Mesothelial cell of epicardium (in vitro differentiated cells): ENCODE measurements at places on chromosomes 2 and 18.

DNA sequence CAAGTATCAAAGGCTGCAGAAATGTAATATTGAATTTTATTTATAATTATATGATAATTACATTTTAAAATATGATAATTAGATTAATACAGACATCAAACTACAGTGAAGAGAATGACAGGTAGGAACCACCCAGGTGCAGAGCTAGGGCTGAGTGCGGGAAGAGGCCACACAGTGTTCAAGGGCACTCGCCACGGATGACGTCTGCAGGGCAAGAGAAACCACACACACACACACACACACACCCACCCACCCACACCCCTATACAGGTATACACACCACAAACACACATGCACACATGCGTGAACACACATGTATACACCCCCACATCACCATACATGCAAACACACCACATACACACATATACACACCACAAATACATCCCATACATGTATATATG, 41.2 kb downstream of the MBP start:
- DNase-seq, result no peak
- H3K27ac ChIP-seq, result no peak overlapping the region
- H3K4me3 ChIP-seq, result no peak overlapping the region
- peaks cover 10% of the 10 kb centered on the region for H3K27me3 ChIP-seq

GRCh38 chr2:234676783-234677450, 180.0 kb upstream of the ARL4C start:
- DNase-seq, result no peak
- peaks cover 3% of the 10 kb centered on the region for H3K36me3 ChIP-seq
- H3K4me1 ChIP-seq, result peaks cover 23% of the 10 kb centered on the region
- H3K4me3 ChIP-seq, result no peak overlapping the region
- peaks cover 7% of the 10 kb centered on the region for H3K27me3 ChIP-seq

DNA sequence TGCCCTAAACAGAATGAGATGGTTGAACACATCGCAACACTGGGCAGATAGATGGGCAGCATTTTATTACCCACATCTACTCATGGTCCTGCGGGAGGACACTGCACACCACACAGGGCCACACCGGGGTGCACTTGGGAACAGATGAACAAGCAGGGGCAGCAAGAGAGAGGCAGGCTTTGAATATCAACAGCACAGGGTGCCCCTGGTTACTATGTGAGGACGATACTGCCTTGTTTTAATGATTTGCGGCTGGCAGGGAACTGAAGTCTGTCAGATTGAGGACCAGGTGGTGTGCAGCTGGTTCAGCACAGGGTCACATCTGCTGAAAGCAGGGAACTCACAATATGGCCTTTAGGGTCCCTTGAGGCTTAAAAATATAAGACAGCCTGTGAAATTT, 195.7 kb downstream of the PIEZO2 start:
- H3K27ac ChIP-seq, result no peak overlapping the region
- H3K4me1 ChIP-seq, result no peaks in the 10 kb centered on the region
- DNase-seq, result no peak
- H3K36me3 ChIP-seq, result peaks cover 1% of the 10 kb centered on the region

DNA sequence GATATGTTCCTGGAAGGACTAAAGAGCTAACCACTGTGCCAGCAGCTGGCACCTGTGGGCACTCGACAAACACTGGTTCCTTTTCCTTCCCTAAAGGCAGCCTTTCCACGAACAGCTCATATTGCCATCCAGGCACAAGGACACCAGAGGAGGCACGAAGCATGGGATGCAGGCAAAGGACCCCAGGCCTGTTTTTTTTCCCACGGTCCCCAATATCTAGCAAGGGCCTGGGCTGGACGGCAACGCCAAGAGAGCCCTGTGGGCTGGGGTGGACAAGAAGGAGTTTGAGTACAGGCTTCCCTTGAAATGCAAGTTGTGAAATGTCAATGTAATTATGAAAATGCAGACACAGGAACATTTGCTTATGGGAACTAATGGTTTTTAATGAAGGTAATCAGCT, 135.9 kb downstream of the CYP26B1 start:
- no peak for DNase-seq
- no peaks in the 10 kb centered on the region for H3K27me3 ChIP-seq
- peaks cover 9% of the 10 kb centered on the region for H3K4me1 ChIP-seq
- peaks cover 4% of the 10 kb centered on the region for H3K36me3 ChIP-seq
- no peak overlapping the region for H3K27ac ChIP-seq
- H3K4me3 ChIP-seq, result no peak overlapping the region

- H3K36me3 ChIP-seq, result no peaks in the 10 kb centered on the region
- H3K27ac ChIP-seq, result no peak overlapping the region
- no peak overlapping the region for H3K4me3 ChIP-seq
Measured at GRCh38 chr2:10026940-10027569, 16.3 kb upstream of the KLF11 start.

GRCh38 chr2:111673526-111673925, 210.5 kb downstream of the ANAPC1 start:
- no peak for DNase-seq
- H3K27ac ChIP-seq, result peak overlapping the region; percentile 54
- no peak overlapping the region for H3K4me3 ChIP-seq
- peaks cover 31% of the 10 kb centered on the region for H3K4me1 ChIP-seq
- H3K36me3 ChIP-seq, result peaks cover 2% of the 10 kb centered on the region

DNA sequence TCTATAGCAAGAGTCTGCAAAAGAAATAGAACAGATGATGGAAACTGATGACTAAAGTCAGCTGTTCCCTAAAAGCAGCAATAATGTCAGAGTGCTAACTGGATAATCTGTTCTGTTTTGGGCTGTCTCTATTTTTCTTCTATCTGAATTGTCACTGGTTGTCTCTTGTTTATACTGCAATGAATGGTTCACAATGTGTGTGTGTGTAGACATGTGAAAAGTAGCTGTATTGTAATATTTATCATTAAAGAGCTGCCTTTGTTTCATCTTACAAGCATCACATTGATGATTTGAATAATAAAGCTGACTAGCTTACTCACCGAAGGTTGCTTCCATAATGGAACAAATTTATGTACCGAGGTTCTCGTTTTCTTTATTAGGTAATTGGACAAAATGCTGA, 456.0 kb upstream of the ZEB2 start:
- H3K4me1 ChIP-seq, result peaks cover 28% of the 10 kb centered on the region
- DNase-seq, result no peak
- no peak overlapping the region for H3K27ac ChIP-seq
- H3K36me3 ChIP-seq, result peaks cover 2% of the 10 kb centered on the region
- H3K27me3 ChIP-seq, result no peaks in the 10 kb centered on the region
- H3K4me3 ChIP-seq, result no peak overlapping the region

GRCh38 chr18:56121669-56122068, 516.7 kb downstream of the TXNL1 start:
- H3K4me3 ChIP-seq, result no peak overlapping the region
- H3K36me3 ChIP-seq, result no peaks in the 10 kb centered on the region
- H3K27ac ChIP-seq, result no peak overlapping the region
- H3K4me1 ChIP-seq, result peaks cover 59% of the 10 kb centered on the region
- no peak for DNase-seq

GRCh38 chr18:35099911-35100310, 58.7 kb downstream of the MAPRE2 start:
- no peaks in the 10 kb centered on the region for H3K27me3 ChIP-seq
- no peak overlapping the region for H3K27ac ChIP-seq
- no peak for DNase-seq
- peaks cover 9% of the 10 kb centered on the region for H3K36me3 ChIP-seq

- H3K36me3 ChIP-seq, result peaks cover 3% of the 10 kb centered on the region
- H3K27me3 ChIP-seq, result peaks cover 6% of the 10 kb centered on the region
- H3K4me1 ChIP-seq, result peaks cover 18% of the 10 kb centered on the region
- H3K4me3 ChIP-seq, result no peak overlapping the region
Measured at GRCh38 chr18:41618147-41618546, 336.9 kb upstream of the PIK3C3 start.

- no peaks in the 10 kb centered on the region for H3K36me3 ChIP-seq
- peak within 1 kb of the TSS; percentile 28 for H3K4me3 ChIP-seq
- H3K4me1 ChIP-seq, result peaks cover 6% of the 10 kb centered on the region
- no peak within 1 kb of the TSS for H3K27ac ChIP-seq
- peak; percentile 42 for DNase-seq
Measured at GRCh38 chr2:74514368-74515270, at the start of gene TLX2. Gene TLX2, plus strand, starts transcription at chr2:74514450. Its CDS starts 357 bp downstream, at chr2:74514807.

- H3K4me3 ChIP-seq, result no peak overlapping the region
- no peak overlapping the region for H3K27ac ChIP-seq
- no peak for DNase-seq
- peaks cover 18% of the 10 kb centered on the region for H3K4me1 ChIP-seq
- peaks cover 3% of the 10 kb centered on the region for H3K27me3 ChIP-seq
Measured at GRCh38 chr2:11858883-11859282, 112.5 kb downstream of the LPIN1 start.

GRCh38 chr18:41966943-41967342, 11.9 kb downstream of the PIK3C3 start:
- H3K36me3 ChIP-seq, result peaks cover 23% of the 10 kb centered on the region
- peaks cover 17% of the 10 kb centered on the region for H3K4me1 ChIP-seq
- H3K27ac ChIP-seq, result no peak overlapping the region
- H3K4me3 ChIP-seq, result no peak overlapping the region
- H3K27me3 ChIP-seq, result no peaks in the 10 kb centered on the region

DNA sequence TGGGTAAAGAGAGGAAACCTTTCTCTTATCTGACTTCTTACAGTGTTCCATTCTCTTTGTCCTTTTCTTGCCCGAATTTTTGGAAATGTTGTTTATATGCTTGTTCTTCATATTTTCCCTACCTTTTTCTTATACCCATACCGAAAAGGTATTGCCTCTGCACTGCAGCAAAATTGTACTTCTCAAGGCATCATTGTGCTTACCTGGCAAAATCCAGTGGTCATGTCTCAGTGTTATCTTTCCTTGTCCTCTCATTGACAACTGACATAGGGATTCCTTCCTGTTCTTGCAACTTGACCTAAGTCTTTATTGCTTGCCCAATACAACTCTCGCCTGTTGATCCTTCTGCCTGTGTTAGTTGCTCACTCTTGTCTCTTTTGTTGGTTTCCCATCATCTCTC, 842.2 kb downstream of the CNTNAP5 start:
- DNase-seq, result no peak
- H3K27me3 ChIP-seq, result peaks cover 3% of the 10 kb centered on the region
- no peaks in the 10 kb centered on the region for H3K36me3 ChIP-seq
- peaks cover 2% of the 10 kb centered on the region for H3K4me1 ChIP-seq

- no peaks in the 10 kb centered on the region for H3K27me3 ChIP-seq
- peak overlapping the region; percentile 91 for H3K27ac ChIP-seq
- H3K36me3 ChIP-seq, result peaks cover under 1% of the 10 kb centered on the region
- H3K4me3 ChIP-seq, result peak overlapping the region; percentile 26
Measured at GRCh38 chr2:84957771-84958134, 13.2 kb upstream of the KCMF1 start.

GRCh38 chr2:187644486-187644885, 90.3 kb upstream of the TFPI start:
- DNase-seq, result no peak
- no peaks in the 10 kb centered on the region for H3K36me3 ChIP-seq
- H3K4me3 ChIP-seq, result no peak overlapping the region
- no peak overlapping the region for H3K27ac ChIP-seq
- H3K4me1 ChIP-seq, result peaks cover 19% of the 10 kb centered on the region
- no peaks in the 10 kb centered on the region for H3K27me3 ChIP-seq

- H3K4me3 ChIP-seq, result no peak overlapping the region
- H3K27me3 ChIP-seq, result peaks cover 12% of the 10 kb centered on the region
- no peak for DNase-seq
- H3K36me3 ChIP-seq, result no peaks in the 10 kb centered on the region
- H3K27ac ChIP-seq, result no peak overlapping the region
Measured at GRCh38 chr2:65142515-65142914, 12.6 kb upstream of the RAB1A start.

DNA sequence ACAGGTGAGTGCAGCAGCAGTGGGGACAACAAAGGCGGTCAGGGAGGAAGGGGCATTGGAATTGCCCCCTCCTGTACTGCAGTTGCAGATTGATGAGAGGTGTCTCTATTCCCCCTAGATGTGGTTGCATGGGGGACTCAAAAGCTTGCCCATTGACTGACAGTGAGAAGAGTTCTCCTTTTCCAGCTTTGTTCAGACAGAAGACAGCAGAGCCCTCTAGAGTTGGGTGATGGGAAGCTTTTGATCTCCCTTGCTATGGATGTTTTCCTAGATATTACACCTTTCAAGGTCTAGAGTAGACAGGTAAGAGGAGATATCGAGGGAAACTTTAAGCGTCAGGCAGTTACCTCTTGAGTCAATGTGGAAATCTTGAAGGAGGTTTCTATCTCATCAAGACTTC, 2.9 kb downstream of the PROKR1 start:
- H3K4me3 ChIP-seq, result no peak overlapping the region
- H3K36me3 ChIP-seq, result peaks cover 2% of the 10 kb centered on the region
- no peak for DNase-seq
- H3K27ac ChIP-seq, result no peak overlapping the region
- peaks cover 84% of the 10 kb centered on the region for H3K27me3 ChIP-seq
- peaks cover 2% of the 10 kb centered on the region for H3K4me1 ChIP-seq

- DNase-seq, result no peak
- no peak overlapping the region for H3K4me3 ChIP-seq
- peaks cover 38% of the 10 kb centered on the region for H3K36me3 ChIP-seq
- H3K27ac ChIP-seq, result no peak overlapping the region
Measured at GRCh38 chr18:8350628-8351027, 258.6 kb upstream of the RAB12 start.

DNA sequence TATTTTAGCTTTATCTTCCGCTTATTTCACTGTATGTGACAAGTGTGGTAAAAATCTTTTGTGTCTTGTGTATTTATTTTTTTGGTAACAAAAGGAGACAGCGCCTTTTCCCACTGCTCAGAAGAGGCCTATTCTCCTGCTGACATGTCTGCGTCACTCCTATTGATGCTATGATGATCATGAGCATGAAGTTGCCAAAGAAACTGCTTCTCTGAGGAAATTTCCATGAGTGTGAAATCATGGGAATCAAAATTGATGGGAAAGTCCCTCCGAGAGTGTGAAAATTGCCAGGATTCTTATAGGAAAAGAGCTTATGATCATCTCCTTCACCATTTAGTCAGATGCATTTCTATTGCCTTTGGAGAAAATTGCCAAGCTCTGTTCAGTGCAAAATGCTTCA, 36.5 kb upstream of the DARS1 start:
- DNase-seq, result no peak
- H3K36me3 ChIP-seq, result no peaks in the 10 kb centered on the region
- peaks cover 15% of the 10 kb centered on the region for H3K4me1 ChIP-seq
- H3K27ac ChIP-seq, result no peak overlapping the region
- H3K4me3 ChIP-seq, result no peak overlapping the region
- no peaks in the 10 kb centered on the region for H3K27me3 ChIP-seq

DNA sequence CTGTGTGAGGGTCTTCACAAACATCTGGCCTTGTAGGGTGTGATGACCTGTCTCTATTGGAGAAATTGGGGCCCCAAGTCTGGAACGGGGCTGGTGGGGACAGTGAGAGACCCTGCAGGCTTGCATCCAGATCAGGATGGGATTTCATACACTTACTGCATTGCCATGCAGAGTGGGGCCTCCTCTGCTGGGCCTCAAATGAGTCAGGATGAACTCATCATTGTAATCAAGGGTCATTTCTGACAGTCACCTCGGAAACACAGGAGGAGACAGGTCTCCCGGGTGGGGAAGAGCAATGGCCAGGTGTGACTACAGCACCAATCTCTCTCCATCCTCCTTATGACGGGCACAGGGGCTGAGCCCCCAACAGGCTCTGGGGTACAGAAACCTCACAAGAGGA, 48.1 kb upstream of the GALR1 start:
- H3K4me1 ChIP-seq, result no peaks in the 10 kb centered on the region
- no peak overlapping the region for H3K4me3 ChIP-seq
- H3K27me3 ChIP-seq, result peaks cover 38% of the 10 kb centered on the region
- H3K36me3 ChIP-seq, result no peaks in the 10 kb centered on the region
- H3K27ac ChIP-seq, result no peak overlapping the region

- no peaks in the 10 kb centered on the region for H3K27me3 ChIP-seq
- H3K4me1 ChIP-seq, result peaks cover 20% of the 10 kb centered on the region
- no peak overlapping the region for H3K27ac ChIP-seq
- no peak overlapping the region for H3K4me3 ChIP-seq
Measured at GRCh38 chr2:195562570-195563566, 94.2 kb upstream of the SLC39A10 start.
